ENCODE measurements at places on chromosomes 5 and 9.

DNA sequence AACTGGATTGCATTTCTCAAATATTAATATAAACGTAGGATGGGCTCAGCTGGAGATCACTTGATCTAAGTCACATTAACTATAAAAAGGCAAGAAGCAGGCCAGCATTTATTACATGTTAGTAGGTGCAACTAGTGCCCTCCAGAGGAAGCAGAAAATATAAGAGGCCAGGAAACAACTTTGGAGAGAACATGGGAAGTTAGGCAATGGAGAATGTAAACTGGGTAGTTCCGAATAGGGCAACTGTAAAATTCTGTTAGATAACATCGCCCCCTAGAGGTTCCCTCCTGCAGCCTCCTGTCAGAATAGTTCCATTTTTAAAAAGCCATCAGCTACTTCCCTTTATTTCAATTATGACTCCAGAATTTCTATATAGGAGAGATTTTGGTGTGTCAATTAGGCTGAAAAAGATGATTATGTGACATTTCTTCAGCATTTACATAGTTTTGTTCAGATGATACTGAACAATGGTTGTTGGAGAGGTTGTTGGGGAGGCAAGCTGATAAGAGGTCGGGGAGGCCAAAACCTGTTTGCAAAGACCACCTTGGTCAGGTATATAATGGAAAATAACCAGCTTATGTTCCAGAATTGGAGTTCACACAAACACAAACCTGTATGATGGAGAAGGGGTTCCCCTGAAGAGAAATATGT is 22.4 kb downstream of the CCL28 start:
- peak; percentile 85 for DNase-seq

DNA sequence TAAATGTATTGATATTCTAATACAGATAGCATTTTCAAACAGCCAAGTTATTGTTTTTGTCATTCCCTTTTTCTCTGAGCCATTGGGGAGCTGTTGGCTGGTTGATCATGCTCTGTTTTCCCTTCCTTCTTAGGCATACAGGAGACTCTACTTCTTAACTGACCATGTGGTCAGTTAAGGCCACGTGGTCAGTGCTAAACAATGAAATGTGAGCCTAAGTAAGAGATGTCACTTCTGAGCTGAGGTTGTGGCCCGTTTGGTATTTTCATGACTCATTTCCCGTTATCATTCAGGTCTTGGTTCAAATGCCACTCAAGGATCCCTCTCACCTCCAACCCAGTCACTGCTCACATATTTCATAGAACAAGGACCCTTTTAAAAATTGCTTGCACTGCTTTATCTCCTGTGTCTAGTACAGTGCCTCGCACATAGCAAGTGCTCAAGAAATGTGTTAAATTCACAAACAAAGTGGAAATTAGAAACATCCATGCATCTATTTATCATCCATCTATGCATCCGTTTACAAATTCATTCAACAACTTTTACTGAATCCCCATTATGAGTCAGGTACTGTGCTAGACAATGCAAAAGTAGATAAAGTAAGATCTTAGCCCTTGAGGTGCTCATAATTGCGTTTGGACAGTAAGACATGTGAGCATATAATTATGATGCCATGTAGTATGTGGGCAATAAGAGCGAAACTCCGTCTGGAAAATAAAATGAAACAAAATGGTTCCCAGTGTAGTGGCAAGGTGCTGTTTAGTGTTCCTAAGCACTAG is 50.7 kb downstream of the ARRDC3 start:
- DNase-seq, result peak; percentile 68

GRCh38 chr5:61635271-61635670 is 303.2 kb downstream of the ZSWIM6 start:
- no peak for DNase-seq

DNA sequence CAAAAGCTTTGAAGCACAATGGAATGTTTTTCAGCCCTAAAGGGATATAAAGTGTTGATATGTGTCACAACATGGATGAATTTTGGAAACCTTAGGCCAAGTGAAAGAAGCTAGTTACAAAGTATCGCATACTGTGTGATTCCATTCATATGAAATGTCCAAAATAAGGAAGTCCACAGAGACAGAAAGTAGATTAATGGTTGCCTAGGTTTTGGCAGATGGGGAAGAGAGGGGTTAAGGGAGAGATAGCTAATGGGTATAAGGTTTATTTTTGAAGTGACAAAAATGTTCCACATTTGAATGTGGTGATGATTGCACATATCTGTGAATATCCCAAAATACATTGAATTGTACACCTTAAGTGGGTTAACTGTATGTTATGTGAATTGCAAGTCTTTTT is 57.5 kb upstream of the MCCC2 start:
- no peak for DNase-seq

- peak; percentile 38 for DNase-seq
These were observed 244.1 kb downstream of the ELAVL2 start for GRCh38 chr9:23581931-23582330.

GRCh38 chr9:129761293-129761900 is 8.6 kb upstream of the PTGES start:
- DNase-seq, result no peak

- DNase-seq, result no peak
These were observed 194.5 kb downstream of the ZNF608 start for GRCh38 chr5:124551939-124552279.

GRCh38 chr9:36337865-36338264 is 62.2 kb downstream of the RNF38 start:
- DNase-seq, result no peak

DNA sequence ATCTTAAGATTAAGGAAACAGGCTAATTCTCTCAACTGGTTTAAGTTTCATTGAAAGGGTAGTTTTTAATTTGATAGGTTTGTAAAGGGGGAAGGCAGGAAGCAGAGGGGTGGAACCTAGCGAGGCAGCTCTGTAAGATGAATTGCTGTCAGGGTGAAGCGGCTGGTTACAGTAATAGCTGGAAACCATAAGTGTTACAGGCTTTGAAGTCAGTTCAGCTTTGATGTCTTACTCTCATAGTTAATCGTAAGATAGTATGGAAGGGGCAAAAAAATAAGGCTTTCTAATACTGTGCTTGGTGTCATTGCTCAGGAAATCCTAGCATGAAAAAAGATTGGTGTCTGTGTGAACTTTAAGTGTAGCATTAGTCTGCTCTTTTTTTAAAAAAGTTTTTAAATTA is 20.3 kb downstream of the POU5F2 start:
- no peak for DNase-seq

- DNase-seq, result no peak
These were observed 9.9 kb upstream of the CSNK1G3 start for GRCh38 chr5:123502120-123502519.

GRCh38 chr5:124395287-124395686 is 351.2 kb downstream of the ZNF608 start:
- no peak for DNase-seq

- no peak for DNase-seq
These were observed 175.1 kb downstream of the HCN1 start for GRCh38 chr5:45521067-45521466.

DNA sequence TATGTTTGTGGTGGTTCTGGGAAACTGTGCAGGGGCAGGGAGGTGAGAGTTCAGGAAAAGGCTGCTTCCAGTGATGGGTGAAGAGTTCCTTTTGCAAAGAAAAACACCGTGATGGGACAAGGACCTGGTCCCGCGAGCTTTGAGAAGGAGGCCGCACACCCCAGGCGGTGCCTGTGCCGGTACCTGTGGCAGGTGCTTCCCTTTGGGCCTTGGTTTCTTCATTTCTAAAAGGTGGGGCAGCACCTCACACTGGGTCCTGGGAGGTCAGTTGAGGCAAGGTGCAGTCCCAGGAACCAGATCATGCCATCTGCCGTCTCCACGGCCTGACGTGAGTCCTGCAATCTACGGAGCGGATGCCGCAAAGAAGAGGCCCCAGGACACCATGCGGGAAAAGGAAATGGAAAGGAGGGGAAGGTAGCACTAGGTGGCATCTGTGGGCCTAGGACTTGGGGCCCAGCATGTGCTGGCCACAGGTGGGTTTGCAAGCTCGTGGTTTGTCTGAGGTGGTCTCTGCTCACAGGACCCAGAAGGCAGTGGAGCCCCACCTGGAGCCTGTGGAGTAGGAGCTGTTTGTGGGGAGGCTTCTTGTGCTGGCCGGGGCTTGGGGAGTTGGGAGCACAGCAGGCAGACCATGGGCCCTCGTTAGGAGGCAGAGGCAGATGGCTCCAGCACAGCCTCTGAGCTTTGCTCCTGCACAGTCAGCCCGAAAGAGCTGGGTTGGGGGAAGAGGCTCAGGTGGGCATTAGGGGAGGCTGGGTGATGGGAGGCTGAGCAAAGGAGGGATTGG is 131.6 kb downstream of the CACNA1B start:
- no peak for DNase-seq

DNA sequence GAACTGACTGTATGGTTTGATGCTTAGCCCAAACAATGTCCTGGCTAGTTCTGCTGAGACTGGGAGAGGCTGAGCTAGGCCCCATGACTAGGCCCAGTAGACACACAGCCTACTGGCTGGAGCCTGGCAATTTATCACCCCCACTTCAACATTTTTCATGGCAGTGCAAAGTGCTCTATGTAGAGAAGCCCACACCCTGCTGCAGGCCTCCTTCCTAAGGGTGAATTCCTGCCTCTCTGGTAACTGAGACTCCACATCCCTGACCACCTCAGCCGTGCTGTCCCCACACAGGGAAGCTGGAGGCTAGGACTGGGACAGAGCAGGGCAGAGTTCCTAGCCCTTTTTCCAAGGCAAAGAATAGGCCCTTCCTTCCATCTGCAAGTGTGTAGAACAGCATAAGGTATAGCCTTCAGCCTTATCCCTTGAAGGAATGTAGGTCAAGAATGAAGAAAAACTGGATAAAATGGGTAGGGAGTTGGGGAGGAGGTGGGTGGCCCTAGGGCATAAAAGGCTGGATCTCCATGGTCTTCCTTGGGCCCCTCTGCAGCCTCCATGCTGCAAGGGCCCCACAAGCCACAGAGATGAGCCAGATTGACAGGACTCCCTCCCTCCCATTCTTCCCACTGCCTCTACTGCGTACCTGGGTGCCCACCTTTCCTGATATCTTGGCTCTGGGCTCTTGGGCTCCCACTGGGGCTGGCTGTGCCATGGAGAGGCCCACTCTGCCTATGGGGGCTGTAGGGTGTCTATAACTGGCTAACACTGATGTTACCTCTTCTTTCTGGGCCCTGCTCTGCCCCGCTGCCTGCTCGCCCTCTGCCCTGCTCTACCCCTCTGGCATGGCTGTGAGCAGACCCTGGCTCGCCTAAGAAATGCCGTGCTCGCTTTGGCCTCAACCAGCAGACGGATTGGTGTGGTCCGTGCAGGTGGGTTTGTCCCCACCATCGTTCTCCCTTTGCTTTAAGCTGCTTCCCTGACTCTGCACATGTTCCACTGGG is 29.8 kb downstream of the TCF7 start:
- DNase-seq, result no peak

- DNase-seq, result no peak
These were observed 33.9 kb upstream of the OTULINL start for GRCh38 chr5:14547666-14548065.

DNA sequence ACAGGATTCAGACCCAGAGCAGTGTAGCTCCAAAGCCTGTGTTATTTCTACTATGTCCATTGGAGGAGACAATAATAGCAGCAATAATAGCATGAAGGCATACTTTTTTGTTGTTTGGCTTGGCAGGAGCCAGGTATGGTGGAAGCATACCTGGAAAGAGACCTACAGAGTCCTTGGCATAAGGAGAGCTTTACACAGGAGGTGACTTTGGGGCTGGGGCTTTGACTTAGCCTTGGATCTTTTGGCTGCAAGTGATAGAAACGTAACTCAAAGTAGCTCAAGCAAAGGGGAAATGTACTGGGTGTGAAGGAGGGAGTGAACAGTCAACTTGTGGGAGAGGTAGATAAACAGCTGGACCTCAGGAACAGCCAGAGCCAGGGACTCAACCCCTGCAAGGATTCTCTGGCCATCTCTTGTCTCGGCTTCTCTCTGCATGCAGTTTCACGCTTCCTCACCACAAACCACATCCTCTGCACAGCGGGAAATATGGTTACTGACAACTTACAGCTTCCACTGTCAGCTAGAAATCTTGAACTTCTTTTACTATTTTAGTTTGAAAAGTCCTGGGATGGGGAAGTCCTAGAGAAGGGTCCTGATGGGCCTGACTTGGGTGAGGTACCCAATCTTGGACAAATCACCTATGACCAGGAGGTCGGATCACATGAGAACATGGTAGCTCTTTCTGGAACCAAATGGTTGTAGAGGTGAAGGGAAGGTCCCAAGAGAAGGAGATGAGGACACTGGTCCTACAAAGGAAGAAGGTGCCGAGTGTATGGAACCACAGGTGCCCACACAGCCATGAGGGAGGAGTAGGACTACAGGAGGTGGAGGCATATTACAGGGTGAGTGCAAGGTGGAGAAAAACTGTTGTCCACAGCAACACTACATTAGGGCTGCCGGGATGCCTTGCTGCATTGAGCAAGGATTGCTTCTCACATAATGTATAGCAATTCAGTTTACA is 47.0 kb upstream of the TGFBR1 start:
- peak; percentile 41 for DNase-seq

DNA sequence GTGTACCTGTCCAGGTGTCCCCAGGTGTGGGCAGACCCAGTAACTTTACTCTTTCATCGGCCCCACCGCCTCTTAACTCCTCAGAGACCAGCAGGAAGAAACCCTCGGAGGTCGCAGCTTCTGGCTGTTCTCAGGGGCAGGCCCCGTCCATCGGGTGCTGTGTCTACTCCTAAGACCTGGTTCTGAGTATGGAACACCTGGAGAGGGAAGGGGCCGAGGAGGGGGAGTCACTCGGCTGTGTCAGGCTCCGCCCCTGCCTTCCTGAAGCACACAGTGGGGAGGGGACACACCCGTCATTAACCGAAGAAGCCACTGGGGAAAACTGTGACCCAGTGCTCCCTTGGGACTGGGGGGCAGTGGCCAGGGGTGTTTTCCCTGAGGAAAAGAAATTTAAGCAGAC is 22.3 kb downstream of the NTNG2 start:
- DNase-seq, result no peak

- DNase-seq, result peak; percentile 66
These were observed 61.8 kb upstream of the MAMDC2 start for GRCh38 chr9:69981686-69982445.

- no peak for DNase-seq
These were observed 47.7 kb downstream of the HMCN2 start for GRCh38 chr9:130313103-130313858.

DNA sequence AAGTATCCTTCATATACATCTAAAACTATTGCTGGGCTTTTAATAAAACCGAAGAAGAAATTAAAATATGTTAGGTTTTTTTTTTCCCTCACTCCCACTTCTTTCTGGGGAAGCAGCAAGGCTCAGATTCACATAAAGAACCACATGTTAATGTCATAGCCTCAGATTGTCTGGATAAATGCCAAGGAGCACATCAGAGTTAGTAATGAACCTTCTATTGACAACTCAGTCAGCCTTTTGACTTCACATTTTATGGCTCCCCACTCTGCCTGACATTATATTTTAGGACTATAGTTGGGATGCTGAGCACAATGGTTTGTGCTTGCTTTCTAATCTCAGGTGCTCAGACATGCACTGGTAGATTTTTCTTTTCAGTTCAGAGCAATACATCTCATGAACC is 21.8 kb downstream of the DMAC1 start:
- DNase-seq, result no peak

- no peak for DNase-seq
These were observed 48.9 kb downstream of the TJP2 start for GRCh38 chr9:69222970-69223369.

- DNase-seq, result no peak
These were observed 5.7 kb downstream of the GFM2 start for GRCh38 chr5:74761241-74761640.

All from HS-5 (cell line).